ENCODE measurements at places on chromosomes 16 and 17. TPM values are rescaled to one million over a fixed set of nuclear protein-coding genes. Genes with fewer than 3 reads are reported as not detected.

DNA sequence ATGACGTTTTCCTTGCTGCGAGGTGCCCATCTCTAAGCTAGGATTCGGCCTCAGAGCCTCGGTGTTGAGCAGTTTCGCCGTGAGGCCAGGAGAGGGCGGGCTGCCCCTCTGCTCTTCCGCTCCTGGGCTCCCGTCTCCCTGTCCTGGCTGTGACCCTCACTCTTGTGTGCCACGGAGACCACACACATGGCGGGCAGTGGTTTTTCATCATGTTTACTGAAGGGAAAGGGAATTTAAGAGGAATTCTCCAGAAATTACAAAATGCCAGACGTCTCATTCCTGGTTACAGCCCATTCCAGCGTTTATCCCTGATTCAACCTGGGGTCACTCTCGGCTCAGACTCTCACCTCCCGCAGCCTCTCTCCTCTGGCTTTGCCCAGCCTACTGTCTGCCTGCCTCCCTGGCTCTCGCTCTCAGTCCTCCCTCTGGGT is 96.8 kb upstream of the ELAC2 start:
- H3K4me1 ChIP-seq, result no peaks in the 10 kb centered on the region
- H3K36me3 ChIP-seq, result no peaks in the 10 kb centered on the region
- no peak overlapping the region for H3K27ac ChIP-seq
- H3K4me3 ChIP-seq, result no peak overlapping the region

- H3K27me3 ChIP-seq, result no peaks in the 10 kb centered on the region
- H3K4me1 ChIP-seq, result no peaks in the 10 kb centered on the region
- no peaks in the 10 kb centered on the region for H3K36me3 ChIP-seq
- H3K4me3 ChIP-seq, result no peak overlapping the region
Measured at GRCh38 chr16:49867234-49867633, 11.3 kb upstream of the ZNF423 start.

- peak; percentile 98 for DNase-seq
- H3K27me3 ChIP-seq, result no peaks in the 10 kb centered on the region
- peaks cover under 1% of the 10 kb centered on the region for H3K36me3 ChIP-seq
- H3K4me3 ChIP-seq, result no peak overlapping the region
Measured at GRCh38 chr17:40068917-40069750, 6.4 kb downstream of the THRA start.

Gene SPNS2
- 6.4 TPM for total RNA-seq

GRCh38 chr16:12907670-12908233 is 6.4 kb downstream of the SHISA9 start:
- no peak overlapping the region for H3K27ac ChIP-seq
- no peaks in the 10 kb centered on the region for H3K36me3 ChIP-seq
- DNase-seq, result no peak
- peaks cover 10% of the 10 kb centered on the region for H3K27me3 ChIP-seq
- H3K4me1 ChIP-seq, result no peaks in the 10 kb centered on the region

- no peak overlapping the region for H3K27ac ChIP-seq
- H3K27me3 ChIP-seq, result no peaks in the 10 kb centered on the region
- no peak overlapping the region for H3K4me3 ChIP-seq
Measured at GRCh38 chr16:87284183-87284582, 33.0 kb downstream of the C16orf95 start.

DNA sequence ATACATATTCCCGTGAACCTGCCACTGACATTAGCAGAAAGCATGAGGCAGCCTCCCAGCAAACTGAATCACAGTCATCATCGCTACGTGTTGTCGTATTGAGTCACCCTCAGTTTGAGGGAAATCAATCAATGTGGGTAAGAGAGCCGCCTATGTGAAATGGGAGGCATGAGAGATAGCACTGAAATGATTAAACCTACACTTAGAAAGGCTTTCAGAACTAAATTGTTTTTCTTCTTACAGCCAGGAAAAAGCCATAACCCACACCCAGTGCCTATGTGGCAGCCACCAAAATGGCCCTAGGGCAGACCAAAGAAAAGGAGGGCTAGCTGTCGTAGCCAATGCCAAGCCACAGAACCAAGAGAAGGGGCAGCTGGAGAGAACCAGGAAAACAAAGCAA is 90.5 kb downstream of the ADAMTS18 start:
- H3K36me3 ChIP-seq, result no peaks in the 10 kb centered on the region
- H3K27me3 ChIP-seq, result no peaks in the 10 kb centered on the region
- H3K4me1 ChIP-seq, result no peaks in the 10 kb centered on the region

DNA sequence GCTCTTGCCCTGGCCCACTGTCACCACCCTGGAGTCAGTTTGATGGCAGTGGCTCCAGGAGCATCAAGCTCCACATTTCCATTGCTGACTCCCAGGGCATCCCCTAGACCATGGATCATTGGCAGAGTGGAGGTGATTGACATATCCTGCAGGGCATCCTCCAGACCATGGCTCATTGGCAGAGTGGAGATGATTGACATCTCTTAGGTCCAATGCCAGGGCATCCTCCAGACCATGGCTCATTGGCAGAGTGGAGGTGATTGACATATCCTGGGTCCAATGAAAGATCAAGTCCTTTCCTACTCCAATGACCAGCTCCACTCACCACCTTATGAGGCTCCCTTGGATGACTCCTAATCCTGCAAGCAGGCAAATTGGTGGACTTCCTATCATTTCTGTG is 174.3 kb upstream of the NLRP1 start:
- H3K27ac ChIP-seq, result peak overlapping the region; percentile 74
- no peaks in the 10 kb centered on the region for H3K27me3 ChIP-seq
- no peak overlapping the region for H3K4me3 ChIP-seq
- H3K36me3 ChIP-seq, result no peaks in the 10 kb centered on the region
- peak; percentile 47 for DNase-seq

DNA sequence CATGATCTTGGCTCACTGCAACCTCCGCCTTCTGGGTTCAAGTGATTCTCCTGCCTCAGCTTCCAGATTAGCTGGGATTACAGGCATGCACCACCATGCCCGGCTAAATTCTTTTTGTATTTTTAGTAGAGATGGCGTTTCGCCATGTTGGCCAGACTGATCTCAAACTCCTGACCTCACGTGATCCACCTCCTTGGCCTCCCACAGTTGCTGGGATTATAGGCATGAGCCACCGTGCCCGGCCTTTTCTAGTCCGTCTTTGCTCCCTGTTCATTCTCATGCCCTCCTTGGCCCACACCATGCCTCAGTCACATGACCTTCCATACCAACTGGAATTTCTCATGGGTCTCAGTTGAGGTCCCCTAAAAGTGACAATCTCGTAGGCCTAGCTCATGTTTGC is 86.9 kb downstream of the SNX29 start:
- no peak overlapping the region for H3K27ac ChIP-seq
- H3K4me3 ChIP-seq, result no peak overlapping the region
- H3K27me3 ChIP-seq, result no peaks in the 10 kb centered on the region
- peaks cover 10% of the 10 kb centered on the region for H3K4me1 ChIP-seq
- no peaks in the 10 kb centered on the region for H3K36me3 ChIP-seq
- DNase-seq, result no peak

- H3K27ac ChIP-seq, result no peak overlapping the region
- no peaks in the 10 kb centered on the region for H3K4me1 ChIP-seq
- no peak overlapping the region for H3K4me3 ChIP-seq
Measured at GRCh38 chr17:70820276-70820675, 650.9 kb downstream of the KCNJ2 start.

DNA sequence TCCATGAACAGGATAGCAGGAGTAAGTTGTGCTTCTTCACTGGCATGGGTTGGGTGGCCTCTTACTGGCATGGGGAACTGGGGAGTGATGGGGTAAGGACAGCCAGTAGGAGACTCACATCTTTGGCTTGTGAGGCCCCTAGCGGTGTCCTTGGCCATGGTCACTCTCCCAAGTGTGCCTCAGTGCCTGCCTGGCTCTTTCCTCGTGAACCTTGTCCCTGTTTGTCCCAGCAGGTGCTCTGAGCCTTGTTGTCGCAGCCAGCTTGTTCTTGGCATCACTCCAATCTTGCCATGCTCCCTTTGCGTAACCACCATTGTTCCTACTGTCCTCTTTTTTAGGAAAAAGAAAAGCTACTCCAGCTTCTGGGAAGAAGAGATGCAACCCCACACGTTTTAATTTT is 53.6 kb upstream of the SDK2 start:
- H3K4me3 ChIP-seq, result no peak overlapping the region
- H3K36me3 ChIP-seq, result no peaks in the 10 kb centered on the region

GRCh38 chr16:83248735-83249463 is 558.9 kb upstream of the HSBP1 start:
- H3K4me1 ChIP-seq, result no peaks in the 10 kb centered on the region
- H3K27ac ChIP-seq, result no peak overlapping the region
- H3K27me3 ChIP-seq, result no peaks in the 10 kb centered on the region
- H3K36me3 ChIP-seq, result no peaks in the 10 kb centered on the region
- no peak overlapping the region for H3K4me3 ChIP-seq
- no peak for DNase-seq

- no peaks in the 10 kb centered on the region for H3K4me1 ChIP-seq
- no peak for DNase-seq
- H3K4me3 ChIP-seq, result no peak overlapping the region
- peaks cover 4% of the 10 kb centered on the region for H3K27me3 ChIP-seq
- H3K36me3 ChIP-seq, result no peaks in the 10 kb centered on the region
- H3K27ac ChIP-seq, result no peak overlapping the region
Measured at GRCh38 chr16:11529285-11529684, 57.4 kb downstream of the LITAF start.

DNA sequence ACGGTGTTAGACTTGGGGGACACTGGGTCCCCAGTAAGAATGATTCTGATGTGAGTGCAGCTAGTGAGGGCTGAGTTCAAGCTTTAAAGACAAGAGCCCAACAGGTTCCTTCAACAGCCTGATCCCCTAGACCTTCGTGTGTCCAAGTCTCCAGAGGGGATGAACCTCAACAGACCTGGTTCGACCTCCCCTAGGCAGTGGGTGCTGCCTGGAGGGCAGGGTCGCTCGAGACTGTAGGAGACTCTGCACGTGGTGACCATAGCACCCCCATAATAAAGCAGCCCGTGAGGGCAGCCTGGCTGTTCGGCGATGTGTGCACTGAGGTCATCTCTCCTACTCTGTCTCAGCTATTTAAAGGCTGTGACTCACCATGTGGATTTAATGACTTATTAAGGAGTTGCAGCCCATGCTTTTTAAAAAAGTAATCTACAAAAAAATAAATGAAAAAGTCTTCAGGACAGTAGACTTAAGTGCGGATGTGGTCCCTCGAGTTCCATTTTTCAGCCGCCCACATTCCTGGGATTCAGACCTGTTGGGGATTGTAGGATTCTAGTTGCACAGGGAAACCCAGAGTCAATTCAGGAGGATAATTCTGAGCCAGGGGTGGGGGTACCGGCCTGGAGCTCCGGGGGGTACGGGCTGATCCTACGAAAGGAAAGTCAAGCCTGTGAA is 23.4 kb upstream of the METRNL start:
- no peaks in the 10 kb centered on the region for H3K27me3 ChIP-seq
- H3K4me3 ChIP-seq, result no peak overlapping the region
- H3K36me3 ChIP-seq, result no peaks in the 10 kb centered on the region
- peak; percentile 45 for DNase-seq

Gene BRIP1
- total RNA-seq, result 0.06 TPM

DNA sequence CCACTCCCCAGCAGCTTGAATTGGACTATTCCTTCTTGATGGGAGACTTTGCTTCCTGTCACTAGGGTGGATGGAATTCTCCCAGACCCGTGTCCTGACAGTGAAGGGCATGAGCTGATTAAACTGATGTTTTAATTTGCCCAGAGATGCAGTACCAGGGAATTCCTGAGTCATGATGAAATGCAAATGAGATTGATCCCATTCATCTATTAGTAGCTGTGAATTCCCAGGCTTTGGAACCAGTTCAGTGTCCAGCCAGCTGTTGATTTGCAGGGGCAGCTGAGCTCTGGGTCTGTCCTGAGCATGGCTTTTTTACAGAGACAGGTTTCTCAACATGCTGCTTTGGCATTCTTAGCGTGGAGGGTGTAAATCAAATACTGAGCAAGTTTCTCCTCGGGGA is 157.9 kb downstream of the PITPNC1 start:
- H3K36me3 ChIP-seq, result no peaks in the 10 kb centered on the region
- peaks cover 6% of the 10 kb centered on the region for H3K4me1 ChIP-seq
- H3K4me3 ChIP-seq, result no peak overlapping the region

GRCh38 chr17:27269201-27269600 is 24.7 kb upstream of the WSB1 start:
- no peak overlapping the region for H3K4me3 ChIP-seq
- no peaks in the 10 kb centered on the region for H3K36me3 ChIP-seq
- no peak for DNase-seq
- H3K4me1 ChIP-seq, result no peaks in the 10 kb centered on the region
- peaks cover 5% of the 10 kb centered on the region for H3K27me3 ChIP-seq
- no peak overlapping the region for H3K27ac ChIP-seq

- H3K27ac ChIP-seq, result peak overlapping the region; percentile 94
- no peak overlapping the region for H3K4me3 ChIP-seq
- H3K4me1 ChIP-seq, result peaks cover 71% of the 10 kb centered on the region
- peak; percentile 96 for DNase-seq
- no peaks in the 10 kb centered on the region for H3K27me3 ChIP-seq
Measured at GRCh38 chr16:75244844-75245758, 6.3 kb downstream of the BCAR1 start.

DNA sequence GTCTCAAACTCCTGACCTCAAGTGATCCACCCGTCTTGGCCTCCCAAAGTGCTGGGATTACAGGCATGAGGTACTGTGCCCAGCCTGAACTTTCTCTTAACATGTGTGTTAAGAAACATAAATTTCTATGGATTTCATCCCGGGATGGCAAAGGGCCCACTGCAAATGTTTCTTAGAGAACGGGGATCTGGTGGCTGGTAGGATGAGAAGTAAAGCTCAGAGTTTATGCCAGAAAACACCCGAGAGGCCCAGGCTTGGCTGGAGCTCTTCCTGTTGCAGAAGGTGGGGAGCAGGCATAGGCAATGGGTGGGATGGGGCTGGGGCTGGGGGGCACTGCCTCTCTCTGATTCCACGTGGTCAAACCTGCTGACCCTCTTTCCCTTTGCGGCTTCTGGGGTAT is 5.6 kb upstream of the CARHSP1 start:
- no peaks in the 10 kb centered on the region for H3K27me3 ChIP-seq
- DNase-seq, result no peak
- H3K36me3 ChIP-seq, result no peaks in the 10 kb centered on the region
- H3K4me1 ChIP-seq, result peaks cover 14% of the 10 kb centered on the region
- H3K27ac ChIP-seq, result no peak overlapping the region

DNA sequence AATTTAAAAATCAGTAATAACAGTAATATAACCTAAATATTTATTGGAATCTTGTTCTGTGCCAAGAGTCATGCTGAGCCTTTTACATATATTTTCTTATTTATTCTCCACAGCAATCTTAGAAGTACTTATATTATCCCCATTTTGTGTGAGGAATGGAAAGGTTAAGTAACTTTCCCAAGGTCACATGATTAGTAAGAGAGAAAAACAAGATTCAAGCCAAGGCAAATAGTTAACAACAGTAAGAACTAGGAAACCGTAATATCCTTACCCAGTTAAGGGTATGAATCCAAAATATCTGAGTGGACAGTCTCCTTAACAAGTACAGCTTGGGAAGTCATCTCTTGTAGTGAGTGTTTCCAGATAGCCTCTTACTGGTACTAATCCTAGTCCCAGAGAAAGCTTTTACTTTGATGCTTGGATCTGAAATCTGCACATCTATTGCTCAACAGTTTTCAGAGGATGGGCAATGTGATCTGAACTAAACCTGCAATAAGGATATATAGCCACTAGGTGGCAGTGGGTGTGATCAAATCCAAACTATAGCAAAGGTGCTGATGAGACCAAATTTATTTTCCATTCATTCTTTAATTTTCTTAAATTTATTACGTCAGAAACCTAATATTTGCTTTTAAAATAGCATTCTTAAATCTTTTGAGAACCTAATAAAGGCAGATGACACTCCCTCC is 23.3 kb downstream of the SHISA6 start:
- H3K4me1 ChIP-seq, result no peaks in the 10 kb centered on the region
- H3K36me3 ChIP-seq, result no peaks in the 10 kb centered on the region
- no peak overlapping the region for H3K27ac ChIP-seq
- H3K27me3 ChIP-seq, result no peaks in the 10 kb centered on the region
- DNase-seq, result no peak
- no peak overlapping the region for H3K4me3 ChIP-seq
